Central memory CD4-positive, alpha-beta T cell (primary cell): ENCODE measurements at places on chromosomes 12 and 14.

- DNase-seq, result no peak
Measured at GRCh38 chr12:51702587-51702986, 111.6 kb downstream of the SCN8A start.

DNA sequence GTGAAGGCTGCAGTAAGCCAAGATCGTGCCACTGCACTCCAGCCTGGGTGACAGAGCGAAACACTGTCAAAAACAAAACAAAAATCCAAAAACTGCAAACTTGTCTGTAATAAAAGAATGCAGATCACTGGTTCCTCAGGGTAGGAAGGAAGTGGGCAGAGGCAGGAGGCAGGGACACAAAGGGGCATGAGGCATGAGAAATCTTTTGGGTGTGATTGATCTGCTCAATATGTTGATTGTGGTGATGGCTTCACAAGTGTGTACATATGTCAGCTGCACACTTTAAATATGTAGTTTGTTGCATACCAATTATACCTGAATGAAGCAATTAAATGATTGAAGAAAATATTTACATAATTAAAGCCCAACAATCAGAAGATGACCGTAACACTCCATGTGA is 117.6 kb downstream of the CMAS start:
- DNase-seq, result peak; percentile 16

- no peak for DNase-seq
Measured at GRCh38 chr12:78120866-78121560, 290.3 kb downstream of the NAV3 start.

DNA sequence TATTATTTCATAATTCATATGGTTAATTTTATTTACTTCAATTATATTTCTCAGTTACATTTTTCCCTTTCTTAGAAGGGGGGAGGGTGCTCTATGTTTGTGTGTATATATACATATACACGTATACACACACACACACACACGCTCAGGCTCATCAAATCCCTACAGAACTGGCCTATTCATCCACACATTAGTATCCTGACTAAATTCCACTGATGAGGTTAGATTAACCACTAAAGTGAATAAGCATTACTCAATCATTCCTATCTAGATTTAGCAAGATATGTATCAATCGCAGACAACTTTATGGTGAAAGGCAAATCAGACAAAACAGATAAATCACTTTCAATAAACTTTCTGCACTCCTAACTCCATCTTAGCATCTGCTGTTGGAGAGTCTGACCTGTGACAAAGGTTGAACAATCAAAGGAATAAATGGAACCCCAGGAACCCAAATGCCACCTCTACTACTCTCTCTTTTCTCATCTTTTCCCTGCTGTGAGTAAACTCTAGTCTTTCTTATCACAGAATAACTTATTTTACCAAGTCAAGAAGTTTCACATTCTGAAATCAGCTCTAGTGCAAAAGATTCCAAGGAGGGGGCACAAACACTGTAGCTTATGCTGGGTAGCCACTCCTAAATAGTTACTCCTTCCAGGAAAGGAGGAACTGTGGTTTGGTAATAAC is 67.6 kb downstream of the RALGAPA1 start:
- no peak for DNase-seq

DNA sequence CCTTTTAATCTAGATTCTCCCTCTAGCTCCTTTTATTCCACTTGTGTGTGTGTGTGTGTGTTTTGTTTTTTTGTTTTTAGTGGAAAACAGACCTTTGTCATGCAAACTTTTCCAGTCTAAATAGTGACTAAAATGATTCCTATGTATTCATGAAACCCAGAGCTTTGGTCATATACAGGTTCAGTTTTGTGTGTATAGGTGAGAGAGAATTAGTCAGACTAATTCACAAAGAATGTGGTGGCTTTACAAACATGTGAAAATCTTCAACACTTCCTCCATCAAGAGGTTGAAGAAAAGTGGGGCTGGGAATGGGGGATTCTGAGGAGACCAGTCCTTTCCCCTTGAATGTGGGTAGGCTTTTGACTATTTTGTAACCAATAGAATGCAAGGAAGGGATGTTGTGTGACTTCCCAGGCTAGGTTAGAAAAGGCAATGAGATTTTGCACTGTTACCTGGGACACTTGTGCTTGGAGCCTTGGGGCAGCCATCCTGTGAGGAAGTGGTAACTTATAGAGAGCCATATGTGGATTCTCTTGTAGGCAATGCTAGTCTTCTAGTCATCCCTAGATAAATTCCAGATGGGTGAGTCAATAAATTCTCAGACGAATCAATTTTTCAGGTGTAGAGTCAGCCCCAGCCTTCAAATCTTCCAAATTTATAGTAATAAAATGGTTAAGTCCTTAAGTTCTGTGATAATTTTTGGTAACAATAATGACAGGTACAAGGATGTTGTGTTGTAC is 236.1 kb downstream of the CEP128 start:
- DNase-seq, result no peak

DNA sequence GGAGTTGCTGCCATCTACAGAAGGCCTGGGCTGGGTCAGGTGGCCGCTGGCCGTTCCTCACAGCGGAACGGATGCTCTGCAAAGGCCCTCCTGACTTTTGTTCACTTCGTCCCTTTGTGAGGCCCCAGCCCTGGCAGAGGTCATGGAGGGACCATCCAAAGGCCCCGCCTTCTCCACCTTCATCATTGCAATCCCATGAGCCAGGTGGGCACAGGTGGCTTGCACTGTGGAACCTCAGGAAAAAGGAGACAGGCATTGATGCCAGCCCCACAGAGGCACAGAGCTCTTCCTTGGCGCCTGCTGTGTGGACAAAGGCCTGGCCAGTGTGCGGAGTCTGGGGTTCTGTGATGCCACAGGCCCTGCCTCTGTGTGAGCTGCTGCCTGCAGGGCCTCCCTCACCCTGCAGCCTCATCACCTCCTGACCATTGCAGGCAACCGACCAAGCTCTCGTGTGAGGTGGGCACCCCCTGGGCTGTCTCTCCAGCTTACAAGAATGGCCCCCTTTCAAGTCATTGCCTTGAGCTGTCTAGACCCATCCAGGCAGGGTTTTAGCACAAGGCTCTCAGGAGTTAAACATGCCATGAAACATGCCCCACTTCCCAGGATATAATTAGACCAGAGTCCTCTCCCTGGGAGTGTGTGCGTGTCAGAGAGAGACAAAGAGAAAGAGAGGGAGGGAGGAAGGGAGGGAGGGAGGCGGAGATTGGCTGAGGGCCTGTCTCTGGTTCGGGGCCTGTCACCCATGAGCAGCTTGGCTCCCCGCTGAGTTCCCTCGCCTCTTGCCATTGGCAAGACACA is 19.3 kb downstream of the NFKBIA start:
- no peak for DNase-seq

GRCh38 chr12:102197789-102198188 is at the start of gene PMCH:
Gene PMCH, minus strand, starts transcription at chr12:102197833. Its CDS starts 63 bp downstream, at chr12:102197770.
- no peak for DNase-seq

GRCh38 chr14:49966304-49966809 is 73.5 kb downstream of the ARF6 start:
- DNase-seq, result no peak

DNA sequence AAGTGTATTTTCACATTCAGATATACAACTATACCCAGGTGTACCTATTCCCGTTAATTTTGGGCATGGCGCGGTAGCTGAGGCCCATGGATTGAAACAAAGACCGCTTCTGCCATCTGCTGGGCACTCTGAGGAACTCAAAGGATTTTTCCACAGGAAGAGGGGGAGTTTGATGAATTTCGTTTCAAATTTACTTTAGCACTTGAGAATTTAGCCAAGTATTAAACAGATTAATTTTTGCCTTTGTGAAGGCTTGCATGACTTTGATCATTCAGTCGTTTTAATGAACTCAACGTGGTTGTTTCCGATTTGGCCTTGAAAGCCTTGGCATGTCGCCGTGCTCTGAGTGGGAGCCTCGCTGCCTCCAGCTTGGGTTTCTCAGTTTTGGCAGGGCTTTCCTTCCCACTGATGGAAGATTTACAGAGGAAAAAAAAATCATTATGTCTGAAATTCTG is 153.2 kb upstream of the DDHD1 start:
- peak; percentile 12 for DNase-seq
